ENCODE measurements at places on chromosomes 11 and 22.

DNA sequence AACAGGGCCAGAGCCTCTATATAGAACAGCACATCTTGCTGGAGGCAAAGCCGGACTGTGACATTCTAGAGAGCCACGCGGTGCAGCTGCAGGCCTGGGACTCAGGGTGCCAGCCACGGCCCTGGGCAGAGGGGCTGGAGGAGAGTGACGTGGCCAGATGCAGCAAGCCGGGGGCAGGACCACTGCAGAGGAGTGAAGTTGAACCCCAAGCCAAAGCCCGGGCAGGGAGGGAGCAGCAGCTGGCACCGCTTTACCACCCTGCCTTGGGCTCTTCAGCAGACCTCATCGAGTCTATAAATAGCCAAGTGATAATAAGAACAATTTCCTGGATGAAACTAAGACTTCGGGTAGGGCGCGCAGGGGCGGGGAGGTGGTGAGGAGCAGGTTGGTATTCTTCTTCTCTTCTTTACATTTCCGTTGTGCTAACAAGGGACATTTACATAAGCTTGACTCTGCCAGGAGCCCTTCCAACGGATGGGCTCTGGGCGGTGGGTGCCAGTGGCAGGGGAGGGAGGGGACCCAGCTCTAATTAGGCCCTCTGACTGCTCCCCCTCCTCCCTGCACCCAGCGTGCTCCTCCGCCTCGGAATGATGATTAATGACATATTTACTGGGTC, 110.2 kb downstream of the ST3GAL4 start:
- no peak for DNase-seq

DNA sequence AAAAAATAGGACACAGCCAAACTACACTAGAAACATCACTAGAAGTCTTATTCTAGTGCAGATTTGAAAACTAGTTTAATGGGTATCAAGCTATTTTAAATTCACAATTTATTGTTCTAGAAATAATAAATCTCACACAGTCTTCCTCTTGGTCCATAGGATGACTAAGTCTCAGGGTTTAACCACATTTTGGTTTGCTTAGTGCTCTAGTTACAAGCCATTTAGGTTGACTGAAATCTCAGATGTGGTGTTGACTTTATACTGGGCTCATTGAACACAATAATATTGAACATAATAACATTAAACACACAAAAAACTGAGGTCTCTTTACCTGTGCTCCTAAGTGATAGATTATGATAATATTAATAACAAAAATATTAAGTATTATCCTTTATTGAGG, 760.3 kb upstream of the CCDC179 start:
- no peak for DNase-seq

- DNase-seq = no peak
Observed at GRCh38 chr11:12958986-12959385, 50.1 kb upstream of the RASSF10 start.

GRCh38 chr11:72425053-72425980, 9.0 kb downstream of the CLPB start:
- peak; percentile 45 for DNase-seq

- DNase-seq = no peak
Observed at GRCh38 chr22:27372364-27372763, 429.2 kb downstream of the MN1 start.

DNA sequence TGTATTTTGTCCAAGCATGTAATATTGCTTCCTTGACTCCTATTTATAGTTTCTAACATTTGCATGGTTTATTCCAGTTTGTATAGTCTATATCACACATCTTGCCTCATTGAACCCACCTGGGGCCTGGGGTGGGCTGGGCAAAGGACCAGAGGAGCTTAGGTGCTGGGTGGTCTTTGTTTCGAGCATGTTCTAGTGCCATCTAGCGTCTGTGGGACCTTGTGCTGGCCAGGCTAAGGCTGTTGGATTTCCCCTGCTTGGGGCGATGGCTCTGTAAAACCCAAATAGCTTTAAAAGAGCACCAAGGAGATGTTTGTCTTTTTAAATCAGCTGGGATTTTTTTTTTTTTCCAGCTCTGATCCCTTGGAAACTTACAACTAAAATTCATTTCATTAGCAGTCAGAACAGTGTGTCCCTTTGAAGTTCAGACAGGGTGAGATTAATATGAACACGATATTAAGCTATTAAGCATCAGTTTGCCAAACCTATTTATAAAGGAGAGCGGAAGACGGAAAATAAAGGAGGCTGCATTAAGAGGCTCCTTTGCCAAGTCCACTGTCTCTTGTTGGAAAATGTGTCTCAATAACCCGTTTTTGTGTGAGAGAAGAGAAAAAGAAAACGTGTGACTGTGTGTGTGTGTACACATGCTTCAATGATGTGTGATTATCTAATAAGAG, 157.4 kb downstream of the COMMD9 start:
- peak; percentile 82 for DNase-seq

- DNase-seq = no peak
Observed at GRCh38 chr22:41579997-41580355, 9.7 kb downstream of the PMM1 start.

GRCh38 chr11:70462818-70463477, 64.6 kb downstream of the CTTN start:
- DNase-seq = no peak

DNA sequence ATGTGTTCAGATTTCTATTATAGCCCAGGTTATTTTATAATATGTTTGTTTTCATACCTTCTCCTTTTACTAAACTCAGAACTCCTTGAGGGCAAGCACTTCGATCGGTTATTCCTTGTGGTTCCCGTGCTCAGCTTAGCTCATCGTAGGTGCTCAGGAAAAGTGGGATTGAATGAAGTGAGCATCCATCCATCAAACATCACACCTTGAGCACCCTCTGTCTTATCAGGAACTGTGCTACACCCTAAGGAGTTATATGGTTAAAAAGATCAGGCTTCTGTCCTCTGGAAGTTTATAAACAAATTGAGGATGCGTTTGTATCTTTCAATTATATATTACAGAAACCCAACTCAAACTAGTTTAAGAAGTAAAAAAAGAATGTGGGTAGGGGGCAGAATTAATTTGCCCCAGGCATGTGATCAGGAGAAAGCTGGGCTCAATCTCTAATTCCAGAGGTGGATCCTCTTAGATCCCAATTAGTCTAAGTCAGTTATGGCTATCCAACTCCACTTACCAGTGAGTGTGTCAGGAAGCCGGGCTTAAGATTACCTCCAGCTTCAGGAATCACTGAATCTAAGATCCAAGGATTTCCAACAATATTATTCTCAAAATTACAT, 59.9 kb upstream of the RRAS2 start:
- DNase-seq = no peak

DNA sequence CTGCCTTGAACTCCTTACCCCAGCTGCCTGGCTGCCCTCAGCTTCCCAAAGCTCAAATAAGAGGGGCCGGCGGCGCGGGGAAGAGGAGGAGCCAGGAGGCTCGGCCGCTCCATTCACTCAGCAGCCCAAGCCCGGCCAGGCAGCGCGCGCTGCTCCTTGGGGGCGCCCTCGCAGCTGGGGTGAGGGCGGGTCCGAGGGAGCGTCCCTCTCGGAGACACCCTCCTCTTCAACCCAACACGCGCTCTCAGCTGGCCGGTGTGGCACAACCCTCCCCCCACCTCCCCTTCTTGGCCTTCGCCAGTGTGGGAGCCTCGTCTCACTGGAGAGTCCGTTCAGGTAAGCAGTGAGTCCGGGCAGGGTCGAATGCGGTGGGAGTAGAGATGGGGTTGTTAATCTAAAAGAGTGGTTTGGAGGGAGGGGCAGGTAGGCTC, at the start of gene WT1:
Gene WT1, minus strand, starts transcription at position 29 of the 431 bp plus-strand sequence.
- no peak for DNase-seq

DNA sequence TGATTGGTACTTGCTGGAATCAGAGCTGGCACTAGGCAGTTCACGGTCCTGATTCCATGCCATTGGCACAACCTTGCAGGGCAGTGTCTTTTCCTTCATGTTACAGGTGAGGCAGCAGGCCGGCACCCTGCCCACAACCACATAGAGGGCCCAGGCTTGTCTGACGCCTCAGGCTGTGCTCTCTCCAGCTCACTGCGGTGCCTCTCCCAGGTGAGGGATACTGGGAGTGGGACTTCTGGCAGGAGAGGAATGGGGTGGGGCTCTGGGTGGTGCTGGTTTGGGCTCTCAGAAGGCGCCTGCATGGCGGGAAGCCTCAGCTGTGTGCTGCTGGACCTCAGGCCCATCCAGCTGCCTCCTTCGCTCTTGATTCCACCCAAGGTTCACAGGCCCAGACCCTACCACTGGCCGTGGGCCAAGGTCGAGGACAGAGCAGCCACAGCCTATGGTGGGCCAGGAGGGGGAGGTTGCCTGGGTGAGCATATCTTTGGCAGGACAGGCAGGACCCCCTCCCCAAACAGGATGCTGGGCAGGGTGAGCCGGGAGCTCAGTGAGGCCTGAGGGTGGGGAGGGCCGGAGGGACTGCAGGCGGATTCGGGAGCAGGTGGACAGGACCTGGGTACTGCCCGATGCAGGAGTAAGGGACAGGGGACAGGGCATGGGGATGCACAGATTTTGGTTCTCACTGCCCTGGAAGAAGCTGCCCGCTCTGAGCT, 7.0 kb upstream of the MPPED1 start:
- no peak for DNase-seq

DNA sequence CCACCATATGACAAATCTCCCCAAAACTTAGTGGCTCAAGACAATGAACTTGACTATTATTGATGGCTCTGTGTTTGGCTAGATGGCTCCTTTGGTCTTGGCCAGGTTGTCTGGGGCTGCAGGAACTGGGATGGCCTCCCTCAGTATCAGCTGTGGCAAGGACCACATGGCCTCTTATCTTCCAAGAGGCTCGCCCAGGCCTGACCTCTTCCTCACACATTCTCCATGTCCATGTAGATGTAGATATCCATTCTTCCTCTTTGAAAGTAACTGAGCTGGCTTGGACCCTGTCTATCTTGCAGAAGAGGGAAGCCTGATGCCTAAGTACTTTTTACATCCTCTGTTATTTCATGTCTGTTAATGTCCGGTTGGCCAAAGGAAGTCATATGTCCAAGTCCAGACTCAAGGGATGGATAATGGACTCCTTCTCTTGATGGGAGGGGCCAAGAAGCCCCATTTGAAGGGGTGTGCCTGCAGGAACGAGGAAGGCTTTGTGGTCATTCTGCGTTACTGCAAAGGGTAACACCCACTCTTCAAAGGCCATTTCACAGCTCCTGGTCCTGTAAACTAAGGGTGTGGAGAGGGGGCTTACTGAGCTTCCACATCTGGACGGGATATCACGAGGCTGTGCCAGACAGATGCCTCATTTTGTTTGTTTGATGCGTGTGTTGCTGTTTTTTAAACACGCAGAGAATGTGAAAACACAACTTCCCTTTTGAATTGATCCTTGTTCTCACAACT, 87.1 kb downstream of the GRIK4 start:
- DNase-seq = no peak

DNA sequence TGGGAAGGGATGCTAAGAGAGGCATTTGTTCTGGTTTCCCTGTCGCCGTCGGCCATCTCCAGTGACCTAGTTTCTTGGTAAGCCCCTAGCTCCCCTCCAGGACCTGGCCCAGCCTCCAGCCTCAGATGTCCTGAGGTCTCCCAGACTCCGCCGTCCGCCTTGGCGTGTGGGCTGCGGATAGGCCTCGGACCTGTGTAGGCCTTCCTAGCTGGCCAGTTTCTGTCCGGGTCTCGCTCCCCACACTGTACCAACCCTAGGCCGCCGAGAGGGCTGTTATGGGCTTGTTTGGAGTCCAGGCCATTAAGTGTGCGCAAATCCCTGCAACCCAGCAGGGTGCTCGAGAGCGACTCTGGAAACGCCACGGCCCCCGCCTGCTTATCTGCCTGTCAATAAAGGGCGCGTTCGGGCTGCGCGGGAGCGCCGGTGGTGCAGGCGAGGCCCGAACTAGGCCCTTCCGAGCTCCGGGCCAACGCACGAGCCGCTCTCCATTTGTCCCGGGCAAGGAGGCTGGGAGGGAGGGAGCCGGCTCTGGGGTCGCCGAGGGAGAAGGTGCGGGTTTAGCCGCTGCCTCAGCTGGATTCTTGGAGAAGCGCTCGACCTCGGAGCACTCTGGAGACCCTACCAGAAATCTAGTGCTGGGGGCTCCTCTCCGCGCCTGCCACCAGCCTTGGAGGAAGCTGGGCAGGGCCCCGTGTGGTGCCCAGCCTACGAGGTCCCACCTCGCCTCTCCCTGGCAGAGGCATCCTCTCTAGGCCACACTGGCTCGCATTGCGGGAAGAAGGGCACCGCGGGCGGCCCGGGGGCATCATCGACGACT, 8.7 kb upstream of the PAX6 start:
- DNase-seq = peak; percentile 62

DNA sequence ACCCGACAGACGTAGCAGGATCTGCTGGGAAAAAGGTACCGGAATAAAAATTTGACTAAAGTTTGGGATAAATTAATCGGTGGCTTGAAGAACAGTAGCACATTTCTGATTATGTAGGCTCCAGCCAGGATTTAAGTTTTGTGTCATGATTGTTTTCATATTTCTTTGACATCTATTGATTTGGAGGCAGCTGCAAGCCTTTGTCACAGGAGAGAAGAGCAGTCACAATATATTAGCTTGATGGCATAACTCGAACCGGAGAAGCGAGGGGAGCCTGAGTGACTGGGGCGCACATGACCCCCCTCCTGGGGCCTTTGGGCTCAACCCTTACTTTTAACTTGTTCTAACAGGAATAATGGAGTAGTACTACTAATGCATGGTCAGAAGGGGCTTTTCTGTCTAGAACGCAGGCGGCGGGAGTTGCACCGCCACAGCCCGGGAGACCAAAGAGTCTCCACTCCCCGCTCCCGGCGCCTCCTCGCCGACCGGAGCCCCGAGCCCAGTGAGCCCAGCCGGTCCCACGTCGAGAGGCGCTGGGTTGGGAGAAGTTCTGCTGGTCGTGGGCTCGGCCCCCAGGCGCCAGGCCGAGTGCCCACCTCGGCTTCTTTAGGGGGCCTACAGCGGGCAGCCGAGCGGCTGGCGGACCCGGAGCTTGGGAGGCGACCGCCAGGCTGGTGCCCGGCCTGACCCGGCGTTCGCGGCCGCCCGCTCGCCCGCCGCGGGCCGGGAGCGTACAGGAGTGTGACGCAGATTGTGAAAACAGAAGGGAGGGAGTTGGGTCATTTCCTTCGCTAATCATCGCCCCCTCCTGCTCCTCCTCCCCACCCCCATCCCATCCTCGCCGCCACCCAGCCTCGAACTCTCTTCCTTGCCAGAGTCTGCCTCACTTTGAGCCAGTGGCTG, 15.7 kb upstream of the PAX6 start:
- DNase-seq = no peak

- DNase-seq = no peak
Observed at GRCh38 chr11:70551351-70552166, 153.2 kb downstream of the CTTN start.

GRCh38 chr22:24935771-24936483, 10.6 kb downstream of the LHFPL7 start:
- DNase-seq = no peak
